ENCODE measurements at places on chromosomes 1 and 21.

- DNase-seq, result peak; percentile 77
Measured at GRCh38 chr1:211739671-211740411, 64.4 kb upstream of the NEK2 start.

DNA sequence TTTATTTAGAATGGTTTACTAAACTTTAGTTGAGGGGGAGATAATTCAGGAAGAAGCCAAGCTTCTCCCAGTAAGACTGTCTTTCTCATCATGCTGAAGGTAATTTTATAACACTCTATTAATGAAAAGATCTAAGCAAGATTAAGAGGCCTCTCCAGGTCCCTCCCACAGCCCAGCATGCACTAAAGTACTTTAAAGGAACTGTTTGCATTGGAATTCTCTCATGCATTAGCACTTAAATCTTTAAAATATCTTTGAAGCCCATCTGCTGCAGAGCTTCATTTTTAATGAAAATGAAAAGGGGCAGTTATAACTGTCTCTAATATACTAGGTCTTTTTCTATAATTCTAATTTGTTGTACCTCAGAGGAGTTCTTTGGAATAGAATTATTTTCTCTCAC lies 1379.1 kb upstream of the ADGRL4 start:
- no peak for DNase-seq

DNA sequence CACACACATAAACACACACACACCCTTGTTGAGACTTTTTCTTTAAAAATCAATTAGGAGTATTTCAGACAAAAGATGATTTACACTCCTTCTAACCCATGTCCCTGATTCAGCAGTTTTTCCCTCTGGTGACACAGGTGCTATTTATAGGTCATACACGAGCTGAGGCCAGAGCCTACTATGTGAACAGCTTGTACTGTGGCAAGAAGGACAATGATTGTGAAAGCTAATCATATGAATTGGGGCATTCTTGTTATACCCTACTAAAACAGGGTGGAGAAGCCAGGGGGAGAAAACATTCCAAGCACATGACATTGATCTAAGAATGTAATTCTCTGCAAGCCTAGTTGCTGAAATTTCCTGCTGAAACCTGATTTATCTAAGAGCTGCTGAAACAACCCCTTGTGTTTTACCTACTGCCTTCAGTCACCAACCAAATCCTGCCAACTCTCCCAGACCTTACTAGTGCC lies 60.3 kb downstream of the XCL1 start:
- no peak for DNase-seq

DNA sequence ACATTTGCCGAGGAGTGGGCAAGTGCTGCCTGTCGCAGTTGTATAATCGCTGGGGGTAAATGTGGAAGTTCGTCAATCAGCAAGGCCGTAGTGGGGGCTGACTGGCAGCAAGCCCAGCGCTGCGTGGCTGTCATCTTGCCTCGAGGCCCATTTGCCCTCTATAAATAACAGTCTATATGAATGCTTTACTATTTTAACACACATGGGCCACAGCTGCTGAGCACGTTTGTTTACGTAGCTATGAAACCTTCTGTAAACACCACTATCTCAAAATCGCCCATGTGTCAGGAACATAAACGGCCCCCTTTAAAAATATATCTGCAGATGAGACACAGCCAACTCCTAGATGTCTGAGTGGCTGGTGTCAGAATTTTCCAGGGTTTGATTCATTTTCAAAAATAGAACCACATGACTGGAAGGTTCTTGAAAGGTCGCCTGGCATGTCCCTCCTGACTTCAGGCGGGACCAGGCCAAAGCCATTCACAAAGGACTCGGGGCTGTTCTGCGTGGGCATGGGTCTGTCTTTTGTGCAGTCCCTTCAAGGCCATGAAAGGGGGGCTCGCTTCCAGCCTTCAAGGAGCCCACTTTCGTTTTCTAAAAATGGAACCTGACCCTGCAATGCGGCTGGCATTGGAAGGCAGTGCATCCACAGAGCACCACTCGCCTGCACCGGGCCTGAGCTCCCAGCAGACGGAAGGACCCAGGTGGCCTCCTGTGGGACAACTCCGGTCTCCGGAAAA lies 205.5 kb downstream of the KCNJ6 start:
- DNase-seq, result no peak

DNA sequence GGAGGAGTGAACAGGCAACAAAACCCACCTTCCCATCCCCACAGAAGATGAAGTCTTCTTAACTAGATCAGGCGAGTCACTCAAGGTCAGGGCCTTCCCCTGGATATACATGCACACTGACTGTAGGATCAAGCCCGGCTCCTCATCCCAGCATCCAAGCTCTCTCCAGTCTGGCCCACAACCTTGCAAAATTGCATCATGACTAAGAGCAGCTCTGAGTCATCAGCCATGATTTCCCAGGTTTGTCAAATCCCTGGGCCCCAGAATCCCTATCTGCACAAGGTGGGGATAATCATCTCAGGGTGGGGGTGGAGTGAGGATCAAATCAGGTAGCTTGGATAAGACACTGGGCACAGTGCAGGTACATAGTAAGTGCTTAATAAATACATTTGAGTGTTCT lies 199.3 kb upstream of the GRIK3 start:
- DNase-seq, result no peak

DNA sequence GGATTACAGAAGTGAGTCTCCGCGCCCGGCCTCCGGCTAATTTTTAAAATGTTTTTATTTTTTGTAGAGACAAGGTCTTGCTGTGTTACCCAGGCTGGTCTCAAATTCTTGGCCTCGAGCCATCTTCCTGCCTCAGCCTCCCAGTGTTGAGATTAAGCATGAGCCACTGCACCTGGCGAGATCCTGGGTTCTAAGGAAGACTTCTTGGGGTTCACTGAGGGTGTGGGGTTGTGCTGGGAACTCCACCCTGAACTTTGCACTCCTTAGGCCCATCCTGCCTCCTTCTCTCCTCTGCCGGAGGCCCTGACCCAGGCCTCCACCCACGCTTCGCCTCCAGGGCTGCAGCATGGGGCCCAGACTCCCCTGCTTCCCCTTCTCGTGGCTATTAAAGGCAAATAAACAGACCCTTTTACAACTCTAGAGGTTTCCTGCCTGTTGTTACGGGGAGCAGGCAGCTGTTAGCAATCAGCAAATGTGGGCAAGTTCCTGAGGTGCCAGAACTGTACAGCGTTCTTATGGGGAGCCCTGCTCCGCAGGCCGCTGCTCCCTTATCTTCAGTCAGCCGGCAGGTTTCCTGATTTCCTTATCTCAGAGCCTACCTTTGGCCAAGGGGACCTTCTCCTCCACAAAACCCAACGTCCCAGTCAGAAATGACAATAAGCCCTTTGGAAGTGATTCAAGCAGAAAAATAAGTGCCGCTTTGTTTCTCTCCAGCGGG lies 41.0 kb upstream of the LIN9 start:
- DNase-seq, result no peak

DNA sequence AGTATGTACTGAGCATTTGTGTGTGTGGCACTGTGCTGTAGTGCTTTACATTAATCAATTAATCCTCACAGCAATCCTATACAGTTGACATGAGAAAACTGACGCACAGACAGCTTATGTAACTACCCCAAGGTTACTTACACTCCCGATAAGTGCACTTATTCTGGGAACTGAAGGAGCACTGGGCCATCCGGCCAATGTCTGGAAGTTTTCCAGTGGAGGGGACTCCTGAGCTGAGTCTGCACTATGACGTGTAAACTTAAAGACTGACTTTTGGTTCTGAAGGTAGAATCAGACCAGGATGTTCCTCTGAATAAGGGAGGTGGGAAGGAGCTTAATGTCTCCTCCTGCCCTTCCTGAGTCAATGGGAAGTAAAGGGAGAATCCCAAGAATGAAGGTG lies 12.2 kb downstream of the TRABD2B start:
- DNase-seq, result no peak

- no peak for DNase-seq
Measured at GRCh38 chr1:206658264-206658980, 23.1 kb downstream of the DYRK3 start.

- no peak for DNase-seq
Measured at GRCh38 chr1:212440419-212440818, 7.7 kb downstream of the NENF start.

DNA sequence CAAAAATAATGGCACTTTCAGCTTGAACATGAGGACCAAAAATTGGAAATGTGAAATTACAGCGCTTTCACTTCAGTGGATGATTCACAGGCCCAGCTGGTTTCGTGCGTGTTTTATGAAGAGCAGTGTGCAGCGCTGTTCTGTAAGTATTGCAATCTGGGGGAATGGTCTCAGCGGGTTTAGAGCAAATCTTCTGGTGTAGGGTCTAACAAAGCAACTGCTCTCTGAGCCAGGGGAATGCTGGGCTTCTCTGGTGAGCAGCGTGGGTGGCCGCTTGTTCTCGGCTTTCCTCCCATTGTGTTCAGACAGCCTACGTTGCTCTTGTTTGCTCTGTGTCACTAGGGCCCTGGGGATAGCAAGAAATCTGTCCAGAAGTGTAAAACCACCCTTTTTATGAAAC lies 42.4 kb upstream of the GADD45A start:
- no peak for DNase-seq

DNA sequence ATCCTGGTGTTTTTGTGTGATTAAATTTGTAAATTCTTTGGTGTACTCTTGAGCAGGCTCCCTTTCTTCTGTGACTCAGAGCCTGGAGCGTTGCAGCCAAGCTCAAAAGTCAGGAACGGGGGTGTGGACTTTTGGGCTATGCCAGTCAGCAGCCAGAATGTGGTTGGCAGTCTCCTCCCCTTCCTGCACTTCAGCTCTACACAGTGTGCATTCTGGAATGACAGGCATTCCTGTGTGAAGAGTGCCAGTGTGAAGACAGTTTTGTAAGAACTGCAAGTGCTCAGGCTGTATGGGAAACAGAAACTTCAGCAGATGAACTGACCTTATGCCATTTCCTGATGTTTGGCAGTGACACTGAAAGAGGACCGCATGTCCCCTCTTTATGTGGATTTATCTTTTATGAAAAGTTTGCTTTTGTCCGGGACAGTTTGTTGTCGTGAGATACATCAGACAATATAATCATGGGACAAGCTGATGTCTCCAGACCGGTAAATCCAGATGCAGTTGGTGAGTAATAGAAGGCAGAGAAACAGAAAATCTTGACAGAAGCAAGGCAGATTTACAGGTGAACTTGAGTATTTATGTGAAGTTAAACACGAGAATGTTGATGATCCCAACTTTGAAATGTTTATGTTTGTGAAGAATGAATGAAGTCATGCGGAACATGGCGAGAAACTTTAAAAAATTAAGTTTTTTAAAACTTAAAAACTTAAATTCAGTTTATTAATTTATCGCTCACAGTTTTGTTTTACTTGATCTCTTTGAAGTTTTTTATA lies 67.7 kb upstream of the RCC1 start:
- DNase-seq, result peak; percentile 22

DNA sequence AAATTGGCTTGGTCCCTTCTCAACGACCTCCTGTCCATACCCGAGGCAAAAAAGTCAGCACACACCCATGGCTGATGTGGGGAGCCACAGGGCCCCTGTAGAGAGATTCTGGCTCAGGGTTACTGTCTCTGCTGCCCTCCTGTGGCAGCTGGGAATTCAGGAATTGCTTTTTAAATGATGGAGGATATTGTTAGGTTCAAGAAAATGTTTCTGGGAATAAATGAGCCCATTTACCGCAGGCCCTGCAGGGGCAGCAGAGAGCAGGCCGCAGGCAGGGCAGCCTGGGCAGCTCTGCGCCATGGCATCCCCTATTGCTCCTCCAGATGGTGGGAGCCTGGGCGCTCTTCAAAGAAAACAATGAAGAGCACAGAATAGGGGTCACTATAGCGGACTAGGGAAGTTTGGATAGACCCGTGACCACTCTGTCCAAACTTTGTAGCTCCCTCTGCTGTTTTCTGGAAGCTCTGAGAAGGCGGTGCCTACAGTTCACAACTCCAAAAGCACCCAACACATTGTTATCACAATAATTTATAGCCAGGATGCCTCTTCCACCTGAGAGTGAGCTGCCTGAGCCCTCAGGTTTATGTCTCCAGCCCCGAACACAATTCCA lies 201.1 kb downstream of the BACH1 start:
- peak; percentile 38 for DNase-seq

- no peak for DNase-seq
Measured at GRCh38 chr21:29125191-29125590, 5.3 kb upstream of the MAP3K7CL start.

GRCh38 chr1:176579087-176579486 lies 116.1 kb downstream of the PAPPA2 start:
- DNase-seq, result no peak
